Activated CD8-positive, alpha-beta T cell treated with anti-CD3 and anti-CD28 coated beads for 36 hours (primary cell): ENCODE measurements at places on chromosomes 1 and 21. TPM values are rescaled to one million over a fixed set of nuclear protein-coding genes. Genes with fewer than 3 reads are reported as not detected.

Gene HLX
- not detected for total RNA-seq

Gene SPRR5
- total RNA-seq = not detected

GRCh38 chr1:244349581-244350001 lies 102.1 kb downstream of the ADSS2 start:
- peaks cover 20% of the 10 kb centered on the region for H3K4me1 ChIP-seq
- H3K36me3 ChIP-seq = no peaks in the 10 kb centered on the region
- no peak for DNase-seq
- H3K27ac ChIP-seq = no peak overlapping the region

Gene ADIPOR1
- 64.8 TPM for total RNA-seq
